NCI-H1694 (cell line): ENCODE measurements at places on chromosomes 12 and 14.

DNA sequence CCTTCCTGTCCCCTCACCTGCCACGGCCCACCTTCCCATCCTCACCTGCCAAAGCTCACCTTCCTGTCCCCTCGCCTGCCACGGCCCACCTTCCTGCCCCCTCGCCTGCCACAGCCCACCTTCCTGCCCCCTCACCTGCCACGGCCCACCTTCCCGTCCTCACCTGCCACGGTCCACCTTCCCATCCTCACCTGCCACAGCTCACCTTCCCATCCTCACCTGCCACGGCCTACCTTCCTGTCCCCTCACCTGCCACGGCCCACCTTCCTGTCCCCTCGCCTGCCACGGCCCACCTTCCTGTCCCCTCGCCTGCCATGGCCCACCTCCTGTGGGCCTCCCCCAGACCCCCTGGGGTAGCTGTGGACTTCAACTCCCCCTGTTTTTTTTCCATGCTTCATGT is 48.8 kb upstream of the GPR68 start:
- no peak for DNase-seq

DNA sequence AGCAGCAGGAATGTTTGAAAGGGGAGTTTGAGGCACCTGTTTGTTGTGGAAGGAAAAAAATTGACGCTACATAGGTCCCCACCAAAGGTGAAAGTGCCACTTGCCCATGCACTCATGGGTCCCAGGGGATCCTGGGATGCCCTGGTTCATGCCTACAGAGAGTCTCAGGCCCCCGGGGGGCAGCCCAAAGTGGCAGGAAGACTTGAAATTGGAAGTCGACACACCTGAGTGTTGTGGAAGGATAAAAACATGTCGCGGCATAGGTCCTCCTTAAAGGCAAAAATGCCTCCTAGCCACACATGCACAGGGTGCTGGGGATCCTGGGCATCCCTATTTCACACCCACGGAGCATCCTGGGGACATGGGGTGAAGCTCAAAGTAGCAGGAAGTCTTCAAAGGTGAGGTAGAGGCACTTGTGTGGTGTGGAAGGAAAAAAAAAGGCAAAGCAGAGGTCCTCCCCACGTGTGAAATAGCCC is 576.1 kb downstream of the ALG10 start:
- no peak for DNase-seq

DNA sequence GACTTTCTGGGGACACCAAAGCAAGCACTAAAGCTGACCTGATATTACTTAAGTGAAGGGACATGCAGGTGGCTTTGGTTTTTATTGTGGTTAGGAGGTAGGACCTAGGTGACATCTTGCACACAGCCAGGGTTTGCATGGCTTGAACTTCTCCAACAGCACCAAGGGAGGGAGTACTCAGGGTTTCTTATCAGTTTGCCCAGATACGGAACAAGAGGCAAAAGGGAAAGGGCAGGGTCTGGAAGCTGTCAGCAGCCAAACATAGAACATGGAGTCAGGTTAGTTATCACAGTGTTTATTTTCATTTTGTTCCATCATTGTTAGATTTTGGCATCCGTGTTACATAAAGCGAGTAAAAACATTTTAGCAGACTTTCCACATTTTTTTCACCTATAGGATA is 186.3 kb upstream of the CLEC14A start:
- no peak for DNase-seq

DNA sequence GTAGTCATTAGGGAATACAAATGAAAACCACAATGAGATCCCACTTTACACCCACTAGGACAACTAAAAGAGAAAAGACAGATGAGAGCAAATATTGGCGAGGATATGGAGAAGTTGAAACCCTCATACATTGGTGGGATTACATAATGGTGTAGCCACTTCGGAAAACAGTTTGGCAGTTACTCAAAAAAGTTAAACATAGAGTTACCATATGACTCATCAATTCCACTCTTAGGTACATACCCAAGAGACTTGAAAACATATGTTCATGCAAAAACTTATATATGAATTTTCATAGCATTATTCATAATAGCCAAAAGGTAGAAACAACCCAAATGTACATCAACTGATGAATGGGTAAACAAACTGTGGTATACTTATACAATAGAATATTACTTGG is 27.1 kb downstream of the ALDH1L2 start:
- DNase-seq = no peak

GRCh38 chr12:102769323-102769916 is 147.6 kb downstream of the PAH start:
- peak; percentile 58 for DNase-seq

GRCh38 chr14:62546862-62547474 is 498.3 kb downstream of the KCNH5 start:
- no peak for DNase-seq

DNA sequence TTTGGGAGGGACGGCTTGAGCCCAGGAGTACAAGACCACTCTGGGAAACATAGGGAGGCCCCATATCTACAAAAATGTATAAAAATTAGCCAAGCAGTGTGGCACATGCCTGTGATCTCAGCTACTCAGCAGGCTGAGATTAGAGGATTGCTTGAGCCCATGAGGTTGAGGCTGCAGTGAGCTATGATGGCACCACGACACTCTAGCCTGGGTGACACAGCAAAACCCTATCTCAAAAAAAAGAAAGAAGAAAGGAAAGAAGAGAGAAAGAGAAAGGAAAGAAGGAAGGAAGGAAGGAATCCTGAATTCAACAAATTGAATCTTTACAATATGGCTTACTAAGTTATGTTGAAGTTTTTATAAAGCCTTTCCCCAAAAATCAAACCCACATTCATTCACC is 2.1 kb downstream of the KIF21A start:
- DNase-seq = no peak

- no peak for DNase-seq
These were observed 117.3 kb upstream of the MYF6 start for GRCh38 chr12:80590085-80590484.
